Skin of body (tissue), 3 donors: ENCODE measurements at places on chromosomes 2 and 18.
A peak's percentile ranks its signal among the peaks of the same experiment; 100 is the strongest.

DNA sequence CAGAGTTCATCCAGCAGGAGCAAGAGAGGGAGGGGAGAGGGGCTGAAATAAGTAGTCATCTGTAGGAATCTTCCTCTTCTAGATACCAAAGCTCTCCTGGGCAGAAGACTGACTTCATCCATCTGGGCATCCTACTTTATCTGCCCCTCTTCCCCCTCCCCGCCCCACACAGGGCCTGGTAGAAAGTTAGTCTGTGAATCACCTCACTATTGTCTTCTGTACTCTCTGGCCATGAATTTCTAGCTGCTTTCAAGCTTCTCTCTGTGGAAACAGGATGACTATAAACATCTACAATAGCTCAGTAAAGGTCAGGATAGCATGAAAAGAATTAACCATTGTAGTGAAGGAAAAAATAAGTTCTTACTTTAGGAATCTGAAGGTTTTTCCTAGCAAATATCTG lies 47.7 kb upstream of the RNU4ATAC start:
- DNase-seq = no peak

DNA sequence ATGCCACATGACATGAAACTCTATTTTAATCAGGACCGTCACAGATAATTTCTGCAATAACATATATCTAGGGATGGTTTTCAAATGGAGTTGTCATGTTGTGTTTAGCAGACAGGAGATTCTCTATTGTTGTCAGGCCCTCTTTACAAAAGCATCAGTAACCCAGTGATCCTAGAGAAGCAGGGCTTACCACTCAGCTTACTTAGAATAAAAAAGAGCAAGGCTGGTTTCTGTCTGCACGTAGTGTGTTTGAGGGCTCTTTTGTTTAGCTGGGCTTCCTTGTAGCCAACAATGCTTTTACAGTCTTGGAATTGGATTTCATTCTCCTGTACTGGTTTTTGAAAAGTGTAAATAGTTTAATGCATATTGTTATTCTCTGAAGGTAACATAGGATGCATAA lies 210.5 kb upstream of the NRP2 start:
- no peak for DNase-seq

DNA sequence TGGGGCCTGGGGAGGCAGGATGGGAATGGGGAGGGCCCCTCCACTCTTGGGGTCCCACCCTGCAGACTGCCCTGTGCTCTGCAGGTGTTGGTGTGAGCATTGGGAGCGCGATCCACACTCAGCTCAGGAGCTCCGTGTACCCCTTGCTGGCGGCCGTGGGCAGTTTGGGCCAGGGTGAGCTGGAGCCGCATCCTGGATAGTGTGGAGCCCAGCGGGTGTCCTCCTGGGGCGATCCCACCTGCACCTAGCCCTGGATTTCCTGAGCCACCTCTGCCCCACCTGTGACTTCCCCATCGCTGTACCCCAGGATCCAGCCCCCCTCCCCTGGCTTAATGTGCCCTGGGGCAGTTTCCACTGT lies 2.6 kb downstream of the PROM2 start:
- no peak for DNase-seq

DNA sequence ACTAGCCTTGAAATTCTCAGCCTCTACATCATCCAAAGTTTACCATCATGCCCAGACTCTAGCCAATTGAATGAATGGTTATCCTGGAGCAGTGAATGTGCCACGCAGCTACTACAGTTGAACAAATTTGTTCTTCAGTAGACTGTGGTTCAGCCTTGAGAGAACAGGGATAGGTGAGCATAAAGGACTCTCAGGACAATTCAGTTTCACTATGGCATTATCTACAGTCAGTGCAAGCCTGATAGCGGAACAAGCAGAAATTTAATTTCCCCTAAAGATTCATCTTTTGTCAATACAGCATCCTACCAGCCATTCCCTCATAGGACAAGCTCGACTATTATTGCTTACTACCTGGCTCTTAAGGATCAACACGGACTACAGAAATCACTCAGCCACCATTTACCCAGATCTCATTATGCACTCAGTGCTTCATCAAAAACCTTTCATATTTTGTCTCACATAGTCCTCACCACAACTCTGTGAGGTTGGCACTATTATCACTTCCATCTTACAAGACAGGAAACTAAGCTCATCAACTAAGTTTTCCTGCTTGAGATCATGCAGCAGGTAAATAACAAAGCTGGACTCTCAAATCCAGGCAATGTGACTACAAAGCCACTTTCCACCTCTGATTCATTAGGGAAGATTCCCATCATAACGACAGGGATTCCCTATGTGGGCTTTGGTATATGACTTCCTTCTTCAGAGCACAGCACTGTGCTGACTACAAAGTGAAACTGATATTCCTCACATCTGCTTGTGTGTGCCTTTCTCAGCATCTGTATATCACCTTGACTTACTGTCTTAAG lies 181.5 kb upstream of the ACVR2A start:
- no peak for DNase-seq

DNA sequence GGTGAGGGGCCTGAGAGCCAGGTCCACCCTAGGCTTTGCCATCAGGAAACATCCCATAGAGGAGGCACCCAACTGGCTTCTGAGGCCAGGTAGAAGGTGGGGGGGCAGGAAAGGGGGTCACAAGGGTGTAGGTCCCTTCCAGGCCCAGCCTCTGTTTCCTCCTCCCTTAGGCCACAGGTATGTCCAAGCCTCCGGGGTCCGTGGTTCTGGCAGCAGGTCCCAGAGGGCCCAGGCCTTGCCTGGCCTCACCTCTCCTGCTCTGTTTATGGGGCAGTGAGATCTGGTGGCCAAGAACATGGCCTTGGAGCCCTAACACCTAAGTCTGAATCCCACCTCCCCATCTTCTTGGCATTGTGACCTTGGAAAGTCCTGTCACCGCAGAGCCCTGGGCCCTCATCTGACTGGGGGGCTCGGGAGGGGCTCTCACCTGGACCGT lies 21.6 kb upstream of the GPR17 start:
- DNase-seq = no peak

- DNase-seq = no peak
Observed at GRCh38 chr18:57433482-57433881, 1.7 kb upstream of the ONECUT2 start.

DNA sequence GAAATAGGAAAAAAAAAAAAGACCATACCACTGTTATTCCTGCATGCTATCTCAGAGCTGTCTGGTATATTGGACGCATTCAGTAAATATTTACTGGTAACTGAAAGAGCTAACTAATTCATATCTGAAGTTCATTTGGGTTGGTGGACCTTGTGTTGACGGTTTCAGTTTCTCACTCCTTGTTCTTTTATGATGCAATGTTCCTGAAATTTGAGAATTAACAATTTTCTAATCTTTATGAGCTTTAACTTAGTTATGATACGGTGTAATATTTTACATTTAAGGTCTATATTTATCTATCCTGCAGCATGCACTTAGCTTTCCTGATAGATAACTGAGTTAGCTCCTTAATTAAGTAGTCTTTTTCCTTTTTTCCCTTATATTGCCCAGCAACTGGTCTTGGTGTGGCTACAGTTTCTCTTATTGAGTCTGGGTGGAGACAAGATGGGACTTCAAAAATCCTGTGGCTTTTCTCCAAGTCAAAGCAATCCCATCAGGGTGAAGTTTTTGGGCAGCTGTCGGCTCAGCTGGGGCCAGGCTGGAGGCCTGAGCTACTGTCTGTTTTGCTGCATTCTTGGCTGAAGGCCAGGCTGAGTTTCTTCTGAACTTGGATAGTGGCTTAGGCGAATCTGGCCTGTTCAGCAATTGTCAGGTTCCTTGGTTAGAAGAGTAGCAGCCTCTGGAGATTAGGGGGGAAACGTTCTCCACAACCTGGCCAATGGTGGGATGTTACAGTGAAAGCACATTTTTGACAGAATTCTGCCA lies 78.4 kb upstream of the MEX3C start:
- DNase-seq = peak; percentile 6

DNA sequence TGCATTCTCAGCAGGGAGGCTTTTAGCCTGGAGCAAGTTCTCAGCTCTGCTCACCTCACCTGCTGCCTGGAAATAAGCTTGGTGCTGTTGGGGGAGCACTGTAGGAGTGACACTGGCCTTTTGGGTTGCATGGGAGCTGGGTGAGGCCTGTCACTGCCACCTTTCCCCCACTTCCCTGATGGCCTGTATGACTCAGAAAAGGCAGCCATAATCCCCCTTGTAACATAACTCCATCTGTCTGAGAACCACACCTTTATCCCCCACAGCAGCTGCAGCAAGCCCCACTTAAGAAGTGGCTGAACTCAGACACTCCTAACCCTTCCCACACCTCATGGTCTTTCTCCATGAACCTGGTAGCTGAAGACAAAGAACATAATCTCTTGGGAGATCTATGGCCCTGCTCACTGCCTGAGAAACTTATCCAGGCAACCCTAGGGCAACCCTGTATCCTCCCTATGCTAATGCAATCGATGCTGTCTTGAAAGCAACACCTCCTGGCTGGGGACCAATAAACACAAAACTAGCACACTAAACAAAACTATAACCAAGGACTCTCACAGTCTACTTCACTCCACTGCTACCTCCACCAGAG lies 258.9 kb upstream of the OSR1 start:
- no peak for DNase-seq

GRCh38 chr2:240728827-240729226 lies 37.2 kb downstream of the AQP12A start:
- DNase-seq = no peak

- DNase-seq = no peak
Observed at GRCh38 chr2:85727798-85728197, 26.0 kb upstream of the ATOH8 start.

- no peak for DNase-seq
Observed at GRCh38 chr2:236195726-236196125, 27.5 kb upstream of the GBX2 start.

GRCh38 chr2:205763708-205764211 lies 81.5 kb downstream of the NRP2 start:
- no peak for DNase-seq

DNA sequence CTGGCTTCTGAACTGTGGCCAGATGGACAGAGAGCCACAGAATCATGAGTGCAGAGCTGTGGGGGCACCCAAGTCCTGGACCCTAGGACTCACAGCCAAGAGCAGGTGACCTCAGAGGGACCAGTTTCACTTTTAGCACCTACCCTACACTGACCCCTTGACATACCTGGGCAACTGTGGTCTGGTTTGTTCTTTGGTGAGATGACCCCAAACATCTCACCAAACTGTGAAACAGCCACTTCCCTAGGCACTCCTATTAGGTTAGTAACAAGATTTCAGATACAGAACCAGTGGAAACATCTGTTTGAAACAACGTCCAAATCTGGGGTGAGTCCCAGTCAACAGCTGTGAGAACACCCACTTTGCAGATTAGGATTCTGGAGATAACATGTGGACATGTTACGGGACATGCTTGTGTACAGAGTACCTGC lies 1.9 kb upstream of the ZFP36L2 start:
- no peak for DNase-seq

- DNase-seq = no peak
Observed at GRCh38 chr2:120820953-120821279, 85.2 kb downstream of the GLI2 start.

- DNase-seq = peak; percentile 64
Observed at GRCh38 chr2:203656522-203657287, 49.7 kb upstream of the CD28 start.

DNA sequence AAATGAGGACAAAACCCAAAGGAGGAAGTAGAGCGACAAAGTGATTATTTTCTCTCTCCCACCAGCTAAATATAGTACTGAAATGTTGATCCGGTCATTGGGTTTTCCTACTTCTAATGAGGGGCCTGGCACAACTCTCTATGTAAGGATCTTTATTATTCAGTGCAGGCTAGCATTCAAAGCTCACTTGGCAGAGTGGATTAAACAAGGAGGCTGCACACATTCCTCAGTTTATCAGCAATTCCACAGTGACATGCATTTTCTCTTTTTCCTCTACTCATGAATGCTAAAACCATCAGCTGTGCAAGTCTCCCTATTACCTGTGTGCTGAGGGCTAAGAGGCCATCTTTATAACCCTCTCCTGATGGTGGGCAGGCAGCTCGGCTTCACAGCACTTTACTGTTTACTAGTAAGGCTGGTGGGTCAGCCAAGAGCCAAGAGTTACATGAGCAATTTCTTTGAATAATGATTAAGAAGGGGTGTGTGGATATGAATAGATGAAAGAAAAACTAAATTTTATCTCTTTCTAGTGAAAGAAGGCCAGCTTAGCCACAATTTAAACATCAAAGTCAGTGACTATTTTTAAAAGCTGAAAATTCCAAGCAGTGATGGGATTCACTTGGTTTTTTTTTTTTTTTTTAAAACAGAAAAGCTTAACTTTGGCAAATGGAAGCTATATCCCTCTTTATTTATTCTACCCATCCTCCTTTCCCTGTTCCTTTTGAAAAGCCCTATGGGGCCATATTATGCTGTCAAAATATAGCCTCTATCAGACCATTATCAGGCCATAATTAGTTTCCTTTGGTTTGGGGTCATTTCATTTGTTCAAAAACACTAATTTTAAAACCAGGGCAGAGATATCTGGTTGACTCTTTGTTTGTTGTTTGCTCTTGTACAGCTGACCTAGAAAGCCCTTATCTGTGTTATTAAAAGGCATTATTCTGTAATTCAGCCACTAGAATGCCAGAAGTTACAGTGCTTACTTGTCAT lies 111.0 kb downstream of the RBM43 start:
- no peak for DNase-seq

DNA sequence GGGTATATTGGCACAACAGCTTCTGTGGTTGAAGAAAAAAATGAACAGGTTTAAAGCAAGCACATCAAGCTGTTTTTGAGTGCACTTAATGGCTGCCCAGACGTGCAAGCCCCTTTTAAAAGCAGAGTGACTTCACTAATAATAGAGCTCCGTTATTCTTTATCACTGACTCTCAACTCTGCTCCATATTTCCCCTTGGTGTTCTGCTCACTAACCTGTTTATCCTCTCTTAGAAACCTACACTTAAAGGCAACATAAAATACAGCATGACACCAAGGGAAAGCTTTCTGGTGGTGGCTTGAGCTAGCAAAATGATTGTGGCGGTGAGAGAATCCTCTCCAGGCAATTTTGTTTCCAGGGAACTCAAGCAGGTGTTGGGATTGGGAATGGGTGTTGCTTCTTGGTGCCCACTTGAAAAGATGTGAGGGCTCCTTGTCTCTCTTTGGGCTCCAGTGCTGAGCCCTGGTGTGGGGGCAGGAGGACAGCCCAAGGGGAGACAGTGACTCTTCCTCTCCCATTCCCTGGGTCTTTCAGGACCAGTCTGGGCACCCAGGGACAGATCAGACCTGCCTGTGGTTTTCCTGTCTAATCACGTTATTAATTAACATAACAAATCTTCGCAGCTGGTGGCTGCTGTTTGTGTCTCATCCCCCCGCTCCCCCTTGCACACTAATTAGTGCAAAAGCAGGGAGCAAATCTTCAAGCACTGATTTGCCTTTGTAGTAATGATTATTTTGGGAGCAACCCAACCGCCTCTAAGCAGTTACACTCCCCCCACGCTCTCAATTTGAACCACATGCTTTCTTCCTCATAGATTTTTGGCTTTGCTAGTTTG lies 289.4 kb upstream of the CXCR4 start:
- no peak for DNase-seq
